ENCODE measurements at places on chromosomes 7 and 10. TPM values are rescaled to one million over a fixed set of nuclear protein-coding genes. Genes with fewer than 3 reads are reported as not detected.

GIGYF1 gene
- 29.3 TPM for total RNA-seq

HECW1 gene
- 2.9 TPM for total RNA-seq

FXYD4 gene
- total RNA-seq: not detected

OPN1SW gene
- not detected for total RNA-seq

MBLAC1 gene
- total RNA-seq: 2.2 TPM

SLC26A3 gene
- total RNA-seq: not detected

EPO gene
- total RNA-seq: not detected

AKR1C8 gene
- total RNA-seq: not detected

HOXA11 gene
- 14.4 TPM for total RNA-seq

TLX1 gene
- not detected for total RNA-seq

NPFFR1 gene
- total RNA-seq: not detected

CCDC172 gene
- total RNA-seq: not detected

WIPF3 gene
- total RNA-seq: under 0.01 TPM

DNA sequence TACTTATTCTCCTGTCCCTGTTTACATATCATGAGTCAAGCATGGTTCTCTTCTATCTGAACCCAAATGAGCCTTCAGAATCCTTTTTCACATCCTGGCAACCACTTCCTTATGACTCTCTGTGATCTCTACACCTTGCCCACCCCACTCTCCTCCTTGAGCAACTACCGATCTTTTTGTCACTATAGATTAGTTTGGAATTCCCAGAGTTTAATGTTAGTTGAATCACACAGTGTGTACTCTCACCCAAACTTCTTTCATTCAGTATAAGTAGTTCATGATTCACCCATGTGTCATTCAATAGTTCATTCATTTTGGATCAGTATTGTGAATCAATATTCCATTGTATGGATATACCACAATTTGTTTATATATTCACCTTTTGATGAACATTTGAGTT is 55.3 kb downstream of the TFAM start:
- no peak for DNase-seq

DNA sequence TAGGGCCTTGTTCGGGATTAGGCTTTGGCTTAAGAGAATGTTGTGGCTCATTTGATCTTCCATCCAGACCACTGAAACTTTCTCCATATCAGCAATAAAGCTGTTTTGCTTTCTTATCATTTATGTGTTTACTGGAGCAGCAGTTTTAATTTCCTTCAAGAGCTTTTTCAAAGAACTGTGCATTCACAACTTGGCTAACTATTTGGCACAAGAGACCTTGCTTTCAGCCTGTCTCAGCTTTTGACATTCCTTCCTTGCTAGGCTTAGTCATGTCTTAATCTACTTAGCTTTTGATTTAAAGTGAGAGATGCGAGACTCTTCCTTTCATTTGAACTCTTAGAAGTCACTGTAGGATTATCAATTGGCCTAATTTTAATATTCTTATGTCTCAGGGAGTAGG is 19.1 kb upstream of the AKR1B1 start:
- no peak for DNase-seq

GRCh38 chr7:19969859-19970493 is 196.6 kb upstream of the TMEM196 start:
- DNase-seq: no peak

DNA sequence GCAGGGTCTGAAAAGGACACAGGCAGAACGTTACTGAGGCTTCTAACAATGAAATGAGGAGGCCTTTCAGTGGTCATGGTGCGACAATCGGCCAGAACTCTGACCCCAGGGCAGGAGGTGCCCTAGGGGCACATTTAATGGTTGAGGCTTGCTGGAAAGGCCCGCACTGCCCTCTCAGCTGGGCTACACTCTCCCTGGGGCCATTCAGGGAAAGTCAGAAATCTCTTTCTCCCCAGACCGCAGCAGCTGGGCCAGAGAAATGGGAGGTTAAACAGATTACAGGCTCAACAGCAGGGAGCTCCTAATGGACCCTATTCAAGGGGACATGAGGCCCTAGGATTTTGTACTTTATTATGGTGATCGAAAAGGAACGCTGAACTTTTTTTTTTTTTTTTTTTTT is 85.6 kb upstream of the FGFR2 start:
- no peak for DNase-seq

DNA sequence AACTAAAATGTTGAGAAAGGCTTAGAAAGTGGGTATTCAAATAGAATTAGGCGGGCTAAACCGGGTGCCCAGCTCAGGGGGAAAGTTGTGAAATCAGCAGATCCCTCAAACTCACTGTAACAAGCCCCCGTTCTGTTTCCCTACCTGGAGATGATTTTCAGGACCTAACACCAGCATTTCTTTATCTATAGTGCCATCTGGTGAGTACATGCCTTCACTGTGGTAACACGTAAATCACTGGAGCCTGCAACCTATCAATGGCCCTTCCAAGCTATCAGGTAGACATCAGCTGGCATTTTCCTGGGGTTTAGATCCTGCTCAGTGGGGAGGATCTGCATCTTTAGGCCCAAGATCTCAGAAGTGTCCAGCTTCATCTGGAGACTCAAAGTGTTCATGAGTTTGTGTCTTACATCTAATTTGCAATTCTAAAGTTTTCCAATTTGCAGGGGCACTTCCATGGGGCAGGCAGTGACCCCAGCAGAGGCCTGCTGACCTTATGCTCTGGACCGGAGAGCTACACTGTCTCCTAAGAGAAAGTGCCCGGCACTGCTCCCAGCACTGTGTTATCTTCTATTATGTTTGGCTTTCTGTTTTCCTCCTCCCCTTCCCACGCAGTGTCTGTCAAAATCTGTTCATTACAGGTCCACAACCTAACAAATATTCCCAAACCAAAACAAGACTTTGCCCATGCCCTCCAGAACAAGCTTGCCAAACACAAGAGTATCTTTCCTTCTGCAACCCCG is 132.5 kb downstream of the LSM5 start:
- DNase-seq: no peak

DNA sequence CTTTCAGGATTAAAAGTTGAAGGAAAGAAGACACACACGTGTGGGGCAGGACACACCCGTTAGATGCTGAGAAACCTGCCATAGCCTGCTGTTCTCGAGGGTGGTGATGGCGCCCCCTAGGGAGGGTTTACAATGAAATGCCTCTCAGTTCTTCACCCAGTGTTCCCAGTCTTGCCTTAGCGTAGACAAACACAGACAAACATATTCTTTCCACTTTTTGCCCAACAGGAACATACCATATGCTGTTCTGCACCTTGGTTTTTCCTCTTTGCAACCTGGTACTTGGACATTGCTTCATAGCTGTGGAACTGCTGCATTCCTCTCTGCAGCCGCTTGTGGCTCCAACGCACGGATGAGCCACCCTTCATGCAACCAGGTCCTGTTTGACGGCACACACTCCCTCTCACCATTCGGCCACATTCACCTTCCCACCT is 23.3 kb upstream of the HSPA12A start:
- DNase-seq: no peak

DNA sequence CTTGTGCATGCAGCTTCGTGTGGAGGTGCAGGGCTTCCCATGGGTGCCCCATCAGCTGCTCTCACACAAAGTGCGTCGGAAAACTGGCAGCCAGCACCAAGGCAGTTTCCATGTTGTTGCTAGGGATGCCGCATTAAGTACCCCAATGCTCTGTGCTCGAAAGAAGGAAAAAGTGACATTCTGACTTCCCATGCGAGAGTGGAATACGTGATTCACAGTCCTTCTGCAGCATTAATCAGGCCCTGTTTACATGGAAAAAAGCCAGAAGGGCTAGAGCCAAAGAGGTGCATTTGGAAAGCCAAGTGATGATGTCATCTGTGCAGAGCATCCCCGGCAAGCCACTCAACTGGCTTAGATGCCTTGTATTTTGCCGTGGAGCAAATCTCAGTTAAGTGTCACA is 258.3 kb downstream of the GATA3 start:
- DNase-seq: no peak

DNA sequence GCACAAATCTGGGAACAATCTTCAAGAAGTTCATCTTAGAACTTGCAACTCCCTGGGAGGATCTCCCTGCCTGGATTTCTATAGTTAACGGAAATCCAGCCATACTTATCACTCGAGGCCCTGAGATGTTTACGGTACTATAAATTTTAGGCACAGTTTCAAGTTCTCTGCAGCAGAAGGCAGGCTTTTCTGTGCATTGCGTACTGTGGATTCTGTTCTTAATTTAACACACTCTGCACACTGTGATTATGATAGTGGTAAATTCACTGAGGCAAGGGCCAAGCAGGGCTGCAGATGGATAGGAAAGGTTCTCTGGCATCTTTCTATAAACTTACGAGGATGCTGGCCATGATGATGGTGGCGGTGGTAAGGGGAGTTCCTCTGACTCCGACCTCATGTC is 10.6 kb downstream of the INHBA start:
- no peak for DNase-seq

DNA sequence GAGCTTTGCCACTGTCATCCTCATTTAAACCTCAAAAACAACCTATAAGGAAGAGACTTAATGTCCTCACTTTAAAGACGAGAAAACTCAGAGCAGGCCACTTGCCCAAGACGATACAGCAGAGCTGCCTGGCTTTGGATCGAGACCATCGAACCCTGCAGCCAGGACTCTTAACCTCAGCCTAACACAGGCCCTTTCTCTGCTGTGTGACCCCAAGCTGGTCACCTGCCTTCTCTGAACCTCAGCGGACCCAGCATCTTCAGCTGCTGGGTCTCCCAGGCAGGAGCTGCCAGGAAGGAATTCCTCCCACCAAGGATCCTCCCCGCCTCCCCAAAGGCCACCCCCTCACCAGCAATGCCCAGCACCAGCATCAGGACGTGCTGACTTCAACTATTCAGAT is 32.7 kb downstream of the TNRC18 start:
- DNase-seq: peak; percentile 84

DNA sequence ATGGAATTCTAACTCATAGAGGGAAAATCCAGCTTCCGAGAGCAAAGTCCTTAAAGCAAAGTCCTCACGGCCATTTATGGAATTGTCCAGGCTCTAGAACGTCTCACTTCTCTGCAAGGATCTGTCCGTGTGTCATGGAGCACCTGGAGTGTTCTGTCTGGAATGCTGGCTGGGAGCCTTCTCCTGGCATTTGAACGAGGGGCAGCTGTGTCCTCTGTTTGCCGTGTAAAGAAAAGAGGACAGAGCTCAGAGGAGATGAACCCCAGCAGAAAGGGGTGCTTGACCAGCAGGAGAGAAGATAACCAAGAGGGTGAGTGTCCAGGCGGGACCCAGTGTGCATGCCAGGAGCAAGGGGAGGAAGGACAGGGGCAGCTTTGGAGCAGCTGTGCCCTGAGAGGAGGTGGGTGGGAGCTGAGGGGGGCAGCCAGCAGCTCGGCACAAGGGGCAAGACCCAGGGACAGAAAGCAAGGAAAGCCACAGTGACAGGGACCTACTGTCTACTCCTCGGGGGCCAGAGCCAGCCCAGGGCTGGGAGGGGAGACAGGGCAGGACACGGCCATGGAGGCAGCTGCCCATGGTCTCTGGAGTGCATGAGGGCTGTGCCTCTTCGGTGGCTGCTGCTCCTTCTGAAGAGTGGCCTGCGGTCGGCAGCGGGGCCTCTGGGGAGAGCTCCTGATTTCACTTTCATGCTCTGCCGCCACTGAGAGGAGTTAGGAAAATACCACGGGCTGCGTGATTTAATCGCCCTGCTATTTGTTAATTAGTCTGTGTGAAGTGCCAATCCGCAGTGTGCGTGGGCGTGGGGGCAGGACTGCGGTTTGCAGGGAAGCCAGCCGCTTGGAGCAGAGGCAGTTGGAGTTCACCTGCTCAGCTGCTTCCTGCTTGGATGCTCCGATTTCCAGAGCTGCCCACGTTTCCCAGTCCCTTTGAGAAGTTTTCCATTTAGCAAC is 149.3 kb upstream of the SHH start:
- DNase-seq: no peak

DNA sequence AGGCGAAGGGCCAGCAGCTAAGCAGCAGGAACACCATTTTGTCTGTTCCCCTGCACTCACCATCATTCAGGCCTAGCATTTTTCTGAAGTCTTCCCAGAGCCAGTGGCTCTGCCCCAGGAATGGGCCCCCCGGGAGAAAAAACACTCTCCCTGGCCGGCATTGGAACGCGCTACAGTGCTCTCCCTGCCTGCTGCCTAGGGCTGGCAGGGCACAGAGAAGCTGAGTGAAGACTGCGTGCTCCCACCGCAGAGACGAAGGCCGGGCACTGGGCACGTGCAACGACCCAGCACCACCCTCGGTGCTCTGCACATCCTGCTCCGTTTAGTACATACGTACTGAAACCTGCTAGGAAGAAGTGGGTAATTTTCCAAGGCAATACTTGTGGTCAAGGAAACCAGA is 34.4 kb downstream of the HSPA12A start:
- no peak for DNase-seq

DNA sequence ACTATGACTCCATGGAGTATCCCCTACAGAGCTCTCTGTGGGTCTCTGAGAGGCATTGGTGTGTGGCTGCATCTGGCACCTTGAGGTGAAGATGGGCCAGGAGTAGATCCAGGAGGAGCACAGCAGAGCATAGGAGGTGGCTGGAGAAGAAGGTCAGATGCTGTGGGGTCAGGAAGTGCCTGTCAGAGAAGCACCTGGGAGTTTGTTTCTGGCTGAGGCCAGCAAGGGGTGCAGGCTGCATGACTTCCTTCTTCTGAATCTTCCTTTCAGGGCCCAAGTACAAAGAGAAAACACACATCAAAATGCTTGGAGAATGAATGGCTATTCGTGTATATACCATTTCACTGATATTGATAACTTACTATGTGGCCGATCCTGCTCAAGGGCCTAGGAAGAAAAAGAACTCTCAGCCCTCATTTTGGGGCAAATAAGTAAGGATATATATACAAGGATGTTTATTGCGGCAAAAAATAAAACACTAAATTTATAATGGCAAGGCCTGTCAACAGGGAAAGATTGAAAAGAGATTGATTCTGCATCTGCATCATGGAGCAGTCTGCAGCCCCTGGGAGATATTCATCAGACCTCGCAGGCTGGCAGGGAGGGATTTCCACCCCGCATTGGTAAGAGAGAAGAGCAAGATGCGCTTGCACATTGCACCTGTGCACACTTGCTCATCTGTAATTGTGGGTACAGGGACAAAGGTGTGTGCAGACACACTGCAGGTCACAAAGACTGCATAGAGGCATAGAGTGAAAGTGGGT is 39.2 kb downstream of the PTPRE start:
- no peak for DNase-seq

- no peak for DNase-seq
Measured at GRCh38 chr7:95595746-95596197, 544 bp downstream of the PDK4 start.

DNA sequence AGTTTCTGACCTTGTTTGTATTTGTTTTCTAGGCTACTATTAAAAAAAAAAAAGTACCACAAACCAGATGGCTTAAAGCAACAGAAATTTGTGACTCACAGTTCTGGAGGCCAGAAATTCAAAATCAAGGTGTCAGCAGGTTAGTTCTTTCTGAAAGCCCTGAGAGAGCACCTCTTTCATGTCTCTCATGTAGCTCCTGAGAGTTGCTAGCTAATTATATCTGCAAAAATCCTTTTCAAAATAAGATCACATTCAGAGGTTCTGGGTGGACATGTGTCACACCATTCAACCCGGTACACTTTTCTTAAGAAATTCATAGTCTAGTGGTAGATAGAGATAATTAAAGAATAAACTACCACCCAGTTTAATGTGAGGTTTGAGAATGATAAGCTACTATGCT is 888.6 kb downstream of the GRID1 start:
- DNase-seq: no peak
